Psoas muscle (tissue), 8 donors: ENCODE measurements at places on chromosomes 7 and 10. TPM values are rescaled to one million over a fixed set of nuclear protein-coding genes. Genes with fewer than 3 reads are reported as not detected.

GRCh38 chr10:68871105-68871711, 29.9 kb upstream of the DDX50 start:
- peak overlapping the region; percentile 74 for H3K27ac ChIP-seq
- no peak overlapping the region for H3K4me3 ChIP-seq
- H3K36me3 ChIP-seq = no peaks in the 10 kb centered on the region
- no peaks in the 10 kb centered on the region for H3K27me3 ChIP-seq
- DNase-seq = no peak

- no peaks in the 10 kb centered on the region for H3K27me3 ChIP-seq
- DNase-seq = no peak
- H3K4me1 ChIP-seq = peaks cover 35% of the 10 kb centered on the region
Observed at GRCh38 chr7:30140456-30140855, 5.7 kb downstream of the MTURN start.

DNA sequence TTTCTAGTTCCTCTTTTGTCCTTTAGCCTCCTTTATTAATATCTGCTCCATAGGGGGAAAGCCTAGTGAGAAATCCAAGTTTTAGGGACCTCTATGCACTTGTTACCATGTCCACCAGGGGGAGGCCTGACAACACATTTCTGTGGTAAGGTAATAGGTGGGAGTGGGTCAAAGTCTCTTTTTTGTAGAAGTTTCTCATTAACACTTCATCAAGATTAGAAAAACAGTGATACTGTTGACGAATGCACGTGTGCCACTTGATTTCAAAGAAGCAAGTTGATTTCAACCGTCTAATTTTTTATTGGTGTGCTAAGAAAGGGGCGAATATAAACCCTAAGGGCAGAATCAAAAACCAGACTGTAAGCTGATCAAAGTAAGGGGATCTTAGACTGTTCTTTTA, 30.6 kb downstream of the CISD1 start:
- H3K4me3 ChIP-seq = no peak overlapping the region
- H3K27me3 ChIP-seq = no peaks in the 10 kb centered on the region

DNA sequence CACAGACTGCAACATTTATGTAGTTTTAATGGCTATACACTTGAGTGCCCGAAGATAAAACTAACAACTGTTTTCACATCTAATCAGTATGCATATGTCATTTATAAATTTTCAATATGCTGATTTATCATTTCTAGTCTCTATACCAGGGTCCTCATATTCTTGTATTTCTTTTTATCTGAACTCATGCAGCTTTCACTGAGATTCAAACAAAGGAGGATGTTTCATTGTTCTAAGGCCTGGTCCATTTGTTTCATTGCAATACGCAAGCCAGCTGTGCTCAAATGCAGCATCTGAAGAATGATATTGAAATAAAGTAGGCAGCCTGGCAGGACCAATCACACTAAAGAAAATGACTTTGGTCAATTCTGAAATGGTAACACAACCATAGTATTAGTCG, 31.7 kb downstream of the MAGI2 start:
- H3K27me3 ChIP-seq = no peaks in the 10 kb centered on the region
- no peak for DNase-seq
- no peaks in the 10 kb centered on the region for H3K4me1 ChIP-seq

KCNH2 gene
- 0.22 TPM for total RNA-seq
